ENCODE measurements at places on chromosomes 1 and 21.

DNA sequence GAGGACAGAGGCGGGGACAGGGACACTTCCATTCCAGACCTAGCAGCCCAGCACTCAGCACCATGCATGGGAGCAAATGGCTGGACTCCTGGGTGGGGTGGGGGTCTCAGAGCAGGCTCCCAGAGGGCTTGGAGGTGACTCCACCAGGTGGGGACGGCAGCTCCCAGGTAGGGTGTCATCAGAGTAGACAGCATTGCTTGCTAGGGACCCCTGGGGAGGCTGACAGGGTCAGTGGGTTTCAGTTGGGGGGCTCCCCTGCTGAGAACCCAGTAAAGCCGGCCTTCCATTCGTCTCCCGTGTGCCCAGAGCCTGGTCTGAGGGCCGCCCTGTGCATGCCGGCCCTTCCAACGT lies 4.8 kb upstream of the GJC2 start:
- no peak for DNase-seq

GRCh38 chr1:4734791-4735190 lies 80.4 kb downstream of the AJAP1 start:
- no peak for DNase-seq

GRCh38 chr1:233606813-233607212 lies 7.1 kb upstream of the KCNK1 start:
- no peak for DNase-seq

- no peak for DNase-seq
Measured at GRCh38 chr1:184219414-184219813, 167.4 kb upstream of the C1orf21 start.

- no peak for DNase-seq
Measured at GRCh38 chr1:229107304-229107815, 163.6 kb upstream of the RAB4A start.

GRCh38 chr1:147627435-147628110 lies 42.8 kb downstream of the ACP6 start:
- no peak for DNase-seq

DNA sequence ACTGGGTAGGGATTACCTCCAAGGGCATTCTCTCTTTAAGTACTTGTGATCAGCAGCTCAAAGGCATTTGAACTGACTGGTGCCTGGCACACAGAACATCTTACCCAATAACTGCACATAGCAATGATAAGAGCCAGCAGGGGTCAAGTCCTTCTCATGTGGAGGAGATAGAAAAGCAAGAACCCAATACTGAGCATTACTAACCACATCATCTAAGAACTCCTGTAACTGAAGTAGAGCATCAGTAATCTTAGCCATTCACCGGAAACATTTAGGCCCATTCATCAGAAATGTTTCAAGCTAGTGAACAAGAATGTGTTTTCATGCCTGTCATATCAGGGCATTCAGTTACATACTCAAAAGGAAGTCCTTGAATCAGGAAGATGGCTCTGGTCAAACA lies 33.6 kb upstream of the THEM4 start:
- no peak for DNase-seq

GRCh38 chr21:38958940-38959691 lies 153.4 kb downstream of the ETS2 start:
- no peak for DNase-seq

GRCh38 chr1:48547561-48548220 lies 75.7 kb upstream of the SPATA6 start:
- no peak for DNase-seq

- DNase-seq: no peak
Measured at GRCh38 chr1:171138980-171139379, 46.1 kb upstream of the FMO2 start.

- DNase-seq: no peak
Measured at GRCh38 chr1:180462102-180462501, 40.3 kb downstream of the ACBD6 start.

- DNase-seq: no peak
Measured at GRCh38 chr1:214719207-214719606, 116.2 kb downstream of the CENPF start.

- DNase-seq: no peak
Measured at GRCh38 chr1:224373008-224373590, 16.4 kb downstream of the CNIH4 start.

DNA sequence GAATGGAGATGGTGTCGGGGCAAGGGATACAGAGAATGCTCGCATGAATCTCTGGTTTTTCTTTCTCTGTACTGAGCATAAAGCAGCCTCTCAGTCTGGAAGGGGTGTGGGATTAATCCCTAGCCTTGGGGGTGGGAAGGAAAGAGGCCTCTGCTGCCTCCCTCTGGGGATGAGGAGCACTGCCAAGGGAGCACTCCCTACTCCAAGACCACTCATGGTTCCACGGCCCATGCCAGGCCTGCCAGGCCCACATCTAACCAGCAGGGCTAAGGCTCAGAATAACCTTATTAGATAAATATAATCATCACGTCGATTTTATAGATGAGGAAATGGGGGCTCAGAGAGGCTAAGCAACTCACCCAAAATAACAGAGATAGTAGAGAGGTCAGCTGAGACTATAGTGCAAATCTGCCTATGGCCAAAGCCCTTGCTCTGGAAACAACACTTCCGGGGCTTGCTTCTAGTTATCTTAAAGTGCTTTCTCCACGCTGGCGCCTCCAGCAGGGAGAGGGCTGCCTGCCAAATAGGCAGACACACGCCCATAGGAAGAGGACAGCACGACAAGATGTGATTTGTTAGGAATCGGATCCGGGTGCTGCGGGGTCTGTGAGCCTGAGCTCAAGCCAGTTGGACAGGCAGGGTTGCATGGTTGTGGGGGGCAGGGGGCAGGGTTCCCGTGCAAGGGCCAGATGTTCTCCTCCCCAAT lies 522 bp downstream of the TEX35 start:
- no peak for DNase-seq

DNA sequence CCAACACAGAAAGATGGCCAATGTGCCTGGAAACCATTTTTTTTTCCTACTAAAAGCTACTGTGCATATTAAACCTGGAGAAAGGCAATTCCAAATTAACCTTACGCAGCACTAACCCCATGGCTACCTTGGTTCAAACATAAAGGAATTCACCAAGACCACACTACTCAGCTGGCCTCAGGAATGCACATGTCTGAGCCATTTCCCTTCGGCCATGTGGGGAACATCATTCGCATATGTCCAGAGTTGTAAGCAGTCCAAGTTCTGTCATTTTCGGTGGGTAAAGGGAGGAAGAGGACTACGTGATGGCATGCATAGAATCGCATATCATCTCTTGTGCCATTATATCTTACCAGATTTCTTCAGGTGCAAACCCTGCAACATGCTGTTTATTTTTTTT lies 175.4 kb downstream of the NTMT2 start:
- DNase-seq: no peak

DNA sequence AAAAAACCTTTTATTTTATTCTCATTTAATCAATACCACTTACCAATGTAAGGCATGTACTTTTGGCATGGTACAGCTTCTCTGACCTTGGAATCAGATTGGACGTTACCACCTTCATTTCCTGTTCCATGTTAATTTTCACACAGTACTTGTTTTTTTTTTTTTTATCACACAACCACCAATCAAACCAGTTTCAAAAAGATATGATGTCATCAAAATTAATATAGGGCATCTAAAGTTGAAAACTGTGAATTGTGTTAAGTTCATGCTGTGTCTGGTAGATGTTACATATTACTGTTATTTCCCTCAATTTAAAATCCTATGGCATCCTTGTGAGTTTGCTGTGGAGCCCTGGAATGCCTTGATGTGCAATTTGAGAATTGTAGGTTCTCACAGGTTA lies 85.1 kb downstream of the NPHS2 start:
- no peak for DNase-seq

DNA sequence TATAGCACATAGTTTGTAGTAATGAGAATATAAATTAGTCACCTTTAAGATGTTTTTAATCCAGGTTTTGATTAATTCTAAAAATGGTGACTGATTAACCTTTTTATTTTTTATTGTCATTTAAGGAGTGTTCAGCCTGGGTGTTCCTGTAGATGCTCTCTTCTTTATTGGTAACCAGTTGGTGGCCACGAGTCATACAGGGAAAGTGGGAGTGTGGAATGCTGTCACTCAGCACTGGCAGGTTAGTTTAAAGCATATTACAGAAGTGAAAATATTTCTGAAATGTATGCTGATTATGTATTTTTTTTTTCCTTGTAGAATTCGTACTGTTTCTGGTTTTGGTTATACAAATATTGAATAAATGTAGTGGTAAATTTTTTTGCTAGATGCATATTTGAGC lies 28.1 kb downstream of the KCTD3 start:
- no peak for DNase-seq

DNA sequence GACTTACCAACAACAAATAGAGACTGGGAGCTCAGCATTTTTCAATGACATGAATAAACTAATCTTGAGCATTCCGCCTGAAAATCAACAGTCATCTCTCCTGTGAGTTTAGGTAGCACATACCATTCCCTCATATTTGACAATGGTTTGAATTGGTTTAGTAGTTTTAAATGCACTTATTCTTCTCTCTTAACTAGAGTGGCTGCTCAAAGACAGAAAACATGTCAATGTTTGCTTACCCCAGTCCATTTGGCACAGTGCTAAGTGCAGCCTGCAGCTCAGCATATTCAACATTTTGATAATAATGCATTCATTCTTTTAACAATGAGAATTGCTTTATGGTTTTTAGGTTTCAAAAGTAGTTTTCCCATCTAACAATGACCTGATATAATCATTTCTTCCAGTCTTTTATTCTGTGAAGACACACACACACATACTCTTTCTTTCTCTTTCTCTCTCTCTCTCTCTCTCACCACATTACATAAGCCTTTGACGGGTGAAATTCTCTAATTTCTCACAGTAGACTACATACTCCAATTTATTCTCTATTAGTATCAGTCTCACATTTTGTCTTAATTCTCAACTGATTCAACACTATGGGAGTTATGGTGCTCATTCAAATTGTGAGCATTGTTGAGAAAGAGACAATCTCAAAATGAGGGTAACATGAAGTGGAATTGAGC lies 432.3 kb downstream of the LRRIQ3 start:
- DNase-seq: no peak

DNA sequence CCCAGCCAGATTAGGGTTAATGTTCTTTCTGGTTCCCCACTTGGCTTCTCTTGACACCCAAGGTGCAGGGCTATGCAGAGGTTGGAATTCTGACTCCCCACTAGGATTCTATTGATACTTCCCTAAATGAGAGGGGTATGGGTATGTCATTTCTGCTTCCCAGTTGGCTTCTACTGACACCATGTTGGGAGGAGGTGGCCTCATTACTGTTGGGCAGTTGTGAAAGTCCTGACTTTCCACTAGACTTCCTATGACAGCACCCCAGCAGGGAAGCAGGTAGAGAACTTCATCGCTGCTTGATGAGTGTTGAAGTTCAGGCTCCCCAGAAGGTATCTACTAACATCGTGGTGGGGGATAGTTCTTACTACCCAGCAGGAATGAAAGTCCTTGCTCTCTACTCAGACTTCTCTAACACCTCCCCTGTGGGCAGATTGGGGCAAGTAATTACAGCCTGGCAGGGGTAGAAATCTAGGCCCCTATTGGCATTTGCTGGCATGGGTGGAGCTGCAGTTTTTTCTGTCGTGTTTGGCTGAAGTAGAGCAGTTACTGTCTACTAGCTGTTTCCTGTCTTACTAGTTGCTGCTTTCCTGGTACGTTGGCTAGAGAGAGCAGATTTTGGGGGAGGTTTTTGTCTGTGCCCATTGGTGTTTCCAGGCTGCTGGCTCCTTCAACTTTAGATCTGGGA lies 41.5 kb downstream of the ZYG11B start:
- DNase-seq: no peak

GRCh38 chr1:66809245-66809644 lies 8.2 kb upstream of the INSL5 start:
- DNase-seq: no peak

DNA sequence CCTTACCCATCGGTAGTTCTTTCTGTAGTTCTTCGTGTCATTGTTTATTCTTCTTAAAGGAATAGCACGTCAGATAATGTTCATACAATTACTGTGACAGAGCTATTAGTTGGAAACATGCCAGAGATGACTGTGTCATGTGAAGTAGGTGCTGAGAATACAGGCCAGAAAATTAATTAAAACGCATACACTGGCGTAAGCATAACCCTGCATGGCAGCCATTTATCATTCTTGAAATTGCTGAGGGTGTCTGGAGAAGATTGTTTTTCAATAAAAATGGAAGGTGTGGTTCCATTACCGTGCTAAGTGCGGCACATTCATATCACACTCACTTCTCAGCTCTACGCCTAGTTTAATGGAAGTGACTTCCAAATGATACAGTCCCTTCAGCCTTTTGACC lies 7.8 kb downstream of the ETS2 start:
- no peak for DNase-seq

DNA sequence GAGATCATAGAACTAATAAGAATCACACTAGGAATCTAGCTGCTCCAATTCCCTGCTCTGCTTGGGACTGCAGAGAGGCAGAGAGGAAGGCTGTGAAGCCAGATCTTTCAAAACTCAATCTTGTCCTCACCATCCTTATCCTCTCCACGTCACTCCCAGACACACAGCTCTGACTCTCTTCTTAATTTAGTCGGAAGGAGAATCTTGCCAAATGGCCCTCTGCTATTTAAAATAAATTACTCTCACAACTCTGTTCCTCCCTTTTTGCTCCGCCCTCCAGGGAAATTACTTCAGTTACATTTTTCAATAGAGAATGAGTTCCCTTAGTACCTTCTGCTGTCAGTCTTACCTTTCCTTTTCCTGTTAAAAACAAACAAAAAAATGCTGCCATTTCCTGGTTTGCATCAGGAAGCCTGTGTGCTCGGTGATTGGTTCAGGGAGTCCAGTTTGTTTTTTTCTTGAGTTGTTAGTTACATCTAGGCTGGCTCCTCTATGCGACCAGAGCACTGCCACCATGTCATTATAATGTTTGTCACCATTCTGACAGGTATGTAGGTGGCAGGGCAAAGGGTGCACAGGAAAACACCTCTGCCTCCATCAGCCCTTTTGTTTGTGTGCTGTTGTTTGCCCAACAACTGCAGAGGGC lies 80.1 kb downstream of the FCRL5 start:
- DNase-seq: no peak

GRCh38 chr1:21573971-21574465 lies 64.8 kb downstream of the ALPL start:
- DNase-seq: no peak

DNA sequence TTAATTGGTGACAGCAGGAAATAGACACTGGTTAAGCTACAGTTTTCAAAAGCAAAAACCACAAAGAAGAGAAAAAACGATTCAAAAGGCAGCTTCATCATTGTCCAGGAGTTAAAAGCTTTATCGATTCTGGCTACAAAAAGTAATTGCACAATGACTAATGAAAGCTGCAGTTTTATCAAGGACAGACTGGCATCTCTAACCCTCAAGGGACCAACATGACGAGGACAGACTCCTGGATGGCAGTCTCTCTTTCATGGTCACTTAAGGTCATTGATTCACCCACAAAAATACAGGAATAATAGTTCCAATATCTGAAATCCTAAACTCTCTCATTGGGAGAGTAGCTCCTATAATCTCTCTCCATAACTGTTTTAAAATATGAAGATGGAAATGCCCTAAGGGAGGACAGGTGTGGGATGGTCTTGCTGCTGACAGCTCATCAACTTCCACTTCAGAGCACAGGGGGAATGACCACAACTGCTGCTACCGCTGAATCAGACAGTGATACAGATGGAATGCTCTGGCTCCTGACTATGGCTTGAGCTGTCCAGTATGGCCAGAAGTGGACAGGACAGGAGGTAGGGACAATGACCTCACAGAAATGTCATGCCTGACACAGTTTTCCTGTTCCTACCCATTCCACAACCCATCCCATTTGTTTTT lies 17.4 kb upstream of the CPLANE2 start:
- no peak for DNase-seq

GRCh38 chr1:212760126-212760823 lies 31.3 kb downstream of the NSL1 start:
- no peak for DNase-seq

GRCh38 chr1:55682198-55682597 lies 467.0 kb upstream of the USP24 start:
- DNase-seq: no peak
